ENCODE measurements at places on chromosomes 6 and 20.

DNA sequence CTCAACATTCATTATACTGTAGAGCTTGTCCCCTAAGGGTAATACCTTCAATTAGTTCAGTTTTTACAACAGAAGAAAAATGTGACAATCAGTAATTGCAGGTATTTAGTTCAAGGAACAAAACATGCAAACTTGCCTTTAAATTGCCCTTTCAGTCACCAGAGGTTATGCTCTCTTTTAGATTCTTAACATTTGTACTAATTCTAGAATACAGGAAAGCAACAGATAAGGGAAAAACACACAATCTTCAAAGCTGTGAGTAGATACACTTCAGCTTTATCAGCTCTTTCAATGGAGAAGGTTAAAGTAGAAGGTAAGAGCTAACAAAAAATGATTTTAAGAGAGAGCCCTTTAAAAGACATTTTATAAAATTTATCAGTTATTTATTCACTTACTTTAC lies 173.1 kb downstream of the HS3ST5 start:
- no peak for DNase-seq

- DNase-seq: no peak
Measured at GRCh38 chr6:3393836-3394202, 63.0 kb downstream of the SLC22A23 start.

GRCh38 chr6:17867880-17868279 lies 119.6 kb downstream of the KIF13A start:
- no peak for DNase-seq

DNA sequence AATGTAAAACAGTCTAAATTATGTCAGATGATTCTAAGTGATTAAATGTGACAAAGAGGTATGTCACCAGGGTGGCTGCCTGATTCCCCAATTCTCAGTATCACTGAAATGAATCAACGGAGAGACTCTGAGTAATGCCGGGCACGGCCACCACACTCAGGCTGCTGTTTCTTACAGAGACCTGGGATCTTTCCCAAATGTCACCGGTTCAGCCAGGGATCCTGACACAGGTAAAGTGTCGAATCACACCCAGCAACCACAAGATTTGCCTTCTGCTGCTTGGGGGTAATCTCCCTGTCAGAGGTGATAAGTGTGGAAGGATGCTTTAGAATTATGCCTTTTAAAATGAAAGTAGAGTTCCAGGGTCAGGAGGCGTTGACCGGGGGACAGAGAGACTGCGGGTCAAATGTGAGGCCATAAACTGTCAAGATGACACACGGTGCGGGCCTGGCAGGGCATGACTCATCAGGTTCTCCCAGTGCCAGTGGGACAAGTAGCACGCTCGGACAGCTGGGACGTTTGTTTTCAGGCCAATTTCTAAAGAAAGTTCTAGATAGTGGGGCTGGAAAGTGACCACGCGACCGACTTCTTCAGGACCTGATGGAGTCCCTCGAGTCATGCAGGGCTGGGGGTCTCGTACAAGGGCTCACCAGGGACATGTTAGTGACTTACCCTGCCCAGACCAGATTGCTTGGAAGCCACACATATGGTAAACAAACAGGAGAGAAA lies 48.9 kb downstream of the PRDM1 start:
- no peak for DNase-seq

GRCh38 chr6:36113703-36114102 lies 16.6 kb upstream of the MAPK13 start:
- no peak for DNase-seq

DNA sequence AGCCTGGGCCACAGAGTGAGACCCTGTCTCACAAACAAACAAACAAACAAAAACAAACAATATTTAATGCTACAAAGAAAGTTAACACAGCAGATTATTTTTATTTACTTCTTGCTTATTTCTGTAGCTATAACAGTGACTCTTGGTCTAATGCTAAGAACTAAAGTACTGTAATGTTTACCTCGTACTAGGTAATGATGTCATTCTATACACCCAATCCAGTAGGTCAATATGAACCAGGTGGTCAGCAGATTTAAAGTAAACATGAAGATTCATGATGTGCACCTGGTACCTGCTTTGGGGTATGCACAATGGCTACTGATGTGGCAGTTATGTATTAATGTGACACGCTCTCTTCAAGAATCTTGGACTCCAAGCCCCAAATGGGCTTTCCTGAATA lies 36.6 kb upstream of the CARMIL1 start:
- no peak for DNase-seq

GRCh38 chr6:43014434-43014909 lies 423 bp downstream of the KLHDC3 start:
- DNase-seq: no peak

DNA sequence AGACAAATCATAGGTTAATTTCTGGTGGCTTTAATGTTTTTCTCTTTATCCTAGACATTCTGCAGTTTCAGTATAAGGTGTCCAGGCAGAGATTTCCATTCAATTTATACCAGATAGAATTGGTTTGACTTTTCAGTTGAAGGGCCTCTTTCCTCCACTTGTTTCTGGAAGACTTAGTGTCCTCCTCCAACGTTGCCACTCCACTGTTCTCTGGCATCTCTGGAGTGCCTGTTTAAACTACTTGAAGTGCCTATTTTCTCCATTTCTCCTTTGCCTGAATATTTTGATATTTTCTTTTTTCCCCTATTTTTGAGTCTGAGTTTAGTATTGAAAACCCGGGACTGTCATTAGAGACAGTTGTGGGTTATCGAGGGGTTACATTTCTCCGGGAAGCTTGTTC lies 27.7 kb downstream of the EDN3 start:
- DNase-seq: no peak

GRCh38 chr20:39983655-39984054 lies 705.4 kb downstream of the MAFB start:
- DNase-seq: no peak

DNA sequence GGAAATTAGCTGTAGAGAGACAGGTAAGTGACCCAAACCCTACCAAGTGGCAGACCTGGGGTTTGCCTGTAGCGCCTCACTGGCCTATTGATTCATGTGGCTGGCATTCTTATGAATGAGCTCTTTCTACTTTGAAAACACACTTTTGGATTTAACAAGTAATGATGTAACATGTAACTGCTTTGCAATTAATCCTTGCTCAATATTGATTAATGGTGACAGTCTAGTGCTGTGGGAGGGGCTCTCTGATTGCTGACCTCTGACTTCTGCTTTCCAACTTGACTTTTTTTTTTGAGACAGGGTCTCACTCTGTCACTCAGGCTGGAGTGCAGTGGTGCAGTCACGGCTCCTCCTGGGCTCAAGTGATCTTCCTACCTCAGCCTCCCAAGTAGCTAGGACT lies 82.7 kb downstream of the TIAM2 start:
- no peak for DNase-seq

DNA sequence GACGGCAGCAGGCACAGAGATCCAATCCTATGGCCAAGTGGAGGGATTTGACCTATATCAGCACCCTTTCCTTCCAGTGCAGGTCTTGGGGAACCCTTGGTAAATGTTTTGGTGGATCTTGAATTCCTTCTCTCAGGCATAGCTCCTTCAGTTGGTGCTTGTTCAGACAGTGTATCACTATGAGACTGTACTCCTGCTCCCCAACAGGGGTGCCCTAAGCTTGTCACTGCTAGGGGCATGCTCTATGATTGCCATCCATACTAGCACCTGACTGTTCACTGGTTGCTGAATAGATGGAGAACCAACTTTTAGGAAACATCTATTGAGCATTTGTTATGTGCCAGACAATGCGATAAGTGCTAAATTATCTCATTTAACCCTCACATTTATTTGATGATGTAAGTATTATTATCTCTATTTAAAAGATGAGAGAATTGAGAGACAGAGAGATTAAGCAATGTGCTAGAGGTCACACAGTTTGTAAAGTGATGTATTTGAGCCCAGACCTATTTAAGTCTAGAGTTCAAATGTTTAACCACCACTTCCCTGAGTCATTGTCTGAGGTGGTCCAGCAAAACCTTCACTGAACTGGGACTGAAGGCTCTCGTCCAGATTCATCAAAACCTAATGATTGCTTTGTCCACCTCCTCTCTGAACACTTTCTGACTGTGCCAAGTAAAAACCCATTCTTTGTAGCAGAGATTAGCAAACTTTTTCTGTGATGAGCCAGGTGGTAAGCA lies 34.3 kb downstream of the ADGRF1 start:
- no peak for DNase-seq

DNA sequence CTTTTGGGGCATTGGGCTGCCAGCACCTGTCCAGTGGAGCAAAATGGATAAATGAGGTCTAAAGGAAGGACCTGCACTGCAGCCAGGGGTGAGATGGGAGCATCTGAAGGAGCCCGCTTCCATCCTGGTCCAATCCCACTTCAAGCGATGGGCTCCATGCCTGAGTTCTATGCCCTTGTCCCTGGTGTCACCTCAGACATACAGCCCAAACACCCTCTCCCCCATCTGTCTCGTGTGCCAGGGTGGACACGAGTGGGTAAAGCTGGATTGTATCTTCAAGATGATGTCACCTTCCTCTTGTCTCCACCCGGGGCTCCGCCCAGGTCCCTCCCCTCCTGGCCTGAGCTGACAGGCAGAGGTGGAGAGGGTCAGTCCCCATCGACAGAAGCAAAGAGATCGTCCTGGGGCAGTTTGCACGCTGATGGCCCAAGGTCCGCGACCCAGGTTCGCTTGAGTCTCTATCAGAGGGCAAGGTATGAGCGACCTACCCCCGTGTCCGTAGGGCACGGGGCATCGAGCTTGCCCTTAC lies 544 bp downstream of the SMIM29 start:
- no peak for DNase-seq

DNA sequence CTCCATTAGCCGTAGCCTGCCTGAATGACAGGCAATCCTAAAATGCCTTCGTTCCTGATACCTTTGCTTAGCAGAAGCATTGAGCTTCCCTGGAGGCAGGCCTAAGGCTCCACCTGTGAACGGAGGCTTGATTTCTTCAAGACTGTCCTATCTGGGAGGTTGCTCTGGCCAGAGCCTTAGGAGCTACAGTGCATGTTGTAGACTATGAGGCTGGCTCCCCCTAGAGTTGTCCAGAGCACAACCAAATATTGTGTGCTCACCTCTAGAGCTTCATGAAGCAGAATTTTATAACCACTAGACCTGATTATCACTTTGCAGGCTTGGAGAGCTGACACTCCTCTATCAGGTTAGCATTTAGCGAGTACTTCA lies 217.8 kb downstream of the MAFB start:
- DNase-seq: no peak

GRCh38 chr6:18302561-18303439 lies 38.5 kb upstream of the DEK start:
- DNase-seq: no peak

DNA sequence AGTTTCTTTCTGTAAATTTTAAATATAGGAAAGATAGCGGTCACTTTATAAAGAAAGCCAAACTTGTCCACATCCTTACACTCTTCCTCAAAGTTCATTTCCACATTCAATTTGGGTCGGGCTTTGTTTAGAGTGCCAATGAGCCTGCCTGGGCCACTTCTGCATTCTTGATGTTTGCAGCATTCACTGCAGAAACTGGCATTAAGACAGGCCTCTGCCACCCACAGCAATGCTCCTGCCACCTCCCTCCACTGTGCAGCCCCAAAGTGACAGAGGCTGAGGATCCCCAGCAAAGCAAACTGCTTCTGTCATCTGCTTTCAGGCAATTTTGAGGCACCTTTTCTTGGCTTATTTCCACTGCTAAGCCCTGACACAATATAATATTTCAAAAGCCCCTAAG lies 61.2 kb downstream of the TNFAIP3 start:
- DNase-seq: no peak

DNA sequence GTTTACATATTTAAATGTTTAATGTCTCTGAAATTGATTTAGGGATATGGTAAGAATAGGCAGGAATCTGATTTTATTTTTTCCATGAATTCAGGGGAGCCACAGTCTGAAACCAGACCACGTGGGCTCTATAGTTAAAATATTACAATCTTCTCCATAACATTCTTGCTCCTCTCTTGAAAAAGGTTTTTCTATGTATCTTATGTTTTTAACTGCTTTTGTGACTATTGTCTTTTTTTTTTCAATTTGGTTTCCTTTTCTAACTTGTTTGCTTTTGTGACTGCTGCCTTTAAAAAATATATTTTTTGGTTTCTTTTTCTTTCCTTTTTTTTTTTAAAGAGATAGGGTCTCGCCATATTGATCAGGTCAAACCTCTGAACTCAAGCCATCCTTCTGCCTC lies 40.1 kb downstream of the TNFAIP3 start:
- DNase-seq: no peak

DNA sequence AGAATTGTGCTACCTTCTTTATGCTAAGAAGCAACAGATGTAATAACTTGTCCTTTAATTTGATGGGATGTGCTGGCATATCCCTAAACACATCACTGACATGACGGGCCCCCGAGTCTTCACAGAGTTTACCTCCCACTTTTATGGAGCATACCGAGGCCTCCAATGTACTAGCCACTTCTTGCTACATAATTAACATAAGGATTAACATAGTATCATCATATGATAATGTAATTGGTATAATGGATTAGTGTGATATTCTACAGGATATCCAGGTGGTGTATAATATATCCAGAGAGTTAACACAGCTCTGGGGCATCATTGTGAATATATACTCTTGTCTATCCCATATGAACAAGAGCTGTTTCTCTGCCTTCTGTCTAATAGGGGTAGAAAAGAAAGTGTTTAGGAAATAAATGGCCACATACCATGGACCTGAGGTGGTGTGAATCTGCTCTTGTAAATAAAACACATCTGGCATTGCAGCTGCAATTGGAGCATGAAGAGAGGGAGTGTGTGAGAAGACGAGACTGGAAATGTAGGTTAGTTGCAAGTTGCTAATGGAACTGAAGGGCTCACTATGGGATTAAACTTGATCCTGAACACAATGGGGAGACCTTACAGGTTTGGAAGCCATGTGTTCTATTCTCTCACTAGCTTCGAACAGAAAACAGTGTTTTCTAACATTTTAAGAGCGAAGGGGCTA lies 102.3 kb downstream of the IYD start:
- DNase-seq: no peak

DNA sequence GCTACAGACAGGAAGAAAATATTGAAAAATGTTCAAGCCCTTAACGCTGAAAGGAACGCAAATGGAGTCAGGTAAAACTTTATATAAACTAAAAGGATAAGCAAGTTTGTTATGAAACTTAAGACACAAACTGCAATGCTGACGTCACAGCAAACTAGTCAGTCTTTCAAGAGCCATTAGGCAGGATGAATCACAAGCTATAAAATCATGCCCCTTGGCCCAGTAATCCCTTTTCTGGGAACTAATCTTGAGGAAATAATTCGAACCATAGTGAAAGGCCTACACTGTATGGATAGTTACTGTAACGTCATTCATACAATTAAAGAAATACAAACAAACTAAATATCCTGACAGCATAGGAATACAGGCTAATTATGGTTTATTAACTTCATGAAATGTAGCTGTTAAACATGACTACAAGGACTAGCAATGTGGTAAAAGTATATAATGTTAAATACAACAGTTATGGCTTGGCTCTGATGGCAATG lies 42.7 kb upstream of the HINT3 start:
- DNase-seq: no peak

DNA sequence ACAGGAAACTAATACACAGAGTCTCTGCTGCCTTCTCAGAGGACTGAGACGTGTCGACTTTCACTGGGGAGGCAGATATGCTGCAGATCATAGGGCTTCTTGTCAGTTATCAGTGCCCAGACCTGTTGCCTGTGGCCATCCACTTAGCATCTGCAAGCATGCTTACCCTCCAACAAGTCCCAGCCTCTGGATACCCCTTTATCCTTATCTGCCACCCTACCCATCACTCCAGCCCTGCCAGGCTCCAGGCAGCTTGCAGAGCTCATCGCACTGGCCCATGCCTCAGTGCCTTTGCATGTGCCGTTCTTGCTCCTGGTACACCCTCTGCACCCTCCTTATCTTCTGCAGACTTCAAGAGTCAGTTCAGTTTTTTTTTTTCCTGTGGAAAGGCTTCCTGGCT lies 119.2 kb downstream of the TOX2 start:
- DNase-seq: no peak

All from stimulated activated CD4-positive, alpha-beta T cell treated with anti-CD3 and anti-CD28 coated beads, Interleukin-12 subunit alpha, Interleukin-12 subunit beta, amount 100 ng/mL, for 48 hours (primary cell).